DMS 273 treated with DMSO at 0.1 percent for 48 hours (cell line): ENCODE measurements at places on chromosomes 11 and 22.

DNA sequence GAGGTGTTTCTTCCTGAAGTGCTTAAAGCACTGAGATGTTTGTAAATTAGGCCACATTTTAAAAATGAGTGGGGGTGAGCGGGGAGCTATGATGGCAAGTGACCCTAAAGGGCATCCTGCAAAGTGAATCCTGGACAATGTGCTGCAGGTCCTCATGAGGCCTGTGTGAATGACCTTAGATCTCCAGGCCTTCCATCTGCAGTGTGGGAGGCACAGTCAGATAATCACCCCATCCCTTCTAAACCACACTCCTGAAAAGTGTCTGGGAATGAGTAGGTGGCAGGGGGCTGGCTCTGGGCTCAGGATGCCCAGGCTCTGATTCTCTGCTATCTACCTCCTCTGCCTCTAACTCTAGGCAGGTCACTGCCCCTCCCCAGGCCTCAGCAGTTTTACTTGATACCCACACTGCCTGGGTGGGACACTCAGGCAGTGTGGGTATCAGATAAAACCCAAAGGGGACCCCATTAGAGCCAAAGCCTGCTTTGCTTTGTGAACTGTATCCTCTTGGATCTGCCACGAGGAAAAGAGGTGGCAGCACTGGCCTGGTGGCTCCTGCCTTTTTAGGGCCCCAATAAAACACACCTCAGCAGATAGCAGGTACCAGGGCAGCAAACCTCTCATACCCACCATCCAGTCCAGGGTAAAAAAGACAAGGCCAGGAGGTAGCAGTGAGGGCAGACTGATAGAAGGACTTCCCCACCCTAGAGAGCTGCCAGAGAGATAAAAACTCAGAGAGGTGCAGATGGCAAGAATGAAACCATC lies 10.5 kb downstream of the STARD10 start:
- no peak for DNase-seq

GRCh38 chr11:29024386-29024785 lies 916.2 kb downstream of the METTL15 start:
- DNase-seq, result no peak

- DNase-seq, result no peak
Measured at GRCh38 chr11:132650969-132651720, 881.2 kb downstream of the OPCML start.

- DNase-seq, result no peak
Measured at GRCh38 chr22:37996079-37996478, 11.7 kb upstream of the SOX10 start.

DNA sequence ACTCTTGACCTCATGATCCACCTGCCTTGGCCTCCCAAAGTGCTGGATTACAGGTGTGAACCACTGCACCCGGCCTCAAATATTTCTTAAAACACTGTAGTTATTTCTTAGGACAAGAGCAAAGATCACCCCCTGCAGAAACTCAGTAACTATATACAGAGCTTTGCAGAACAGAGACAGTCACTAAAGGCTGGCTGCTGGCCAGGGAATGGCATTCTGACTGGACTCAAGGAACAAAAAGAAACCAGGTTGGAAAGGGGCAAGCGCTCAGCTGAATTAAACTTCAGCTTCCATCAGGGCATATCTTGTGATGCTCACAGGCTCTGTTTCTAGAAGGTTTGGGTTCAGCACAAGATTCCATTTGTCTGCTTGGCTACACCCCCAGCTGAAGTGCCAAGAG lies 95.8 kb downstream of the ADAMTS15 start:
- no peak for DNase-seq

GRCh38 chr22:20272174-20272573 lies 4.1 kb upstream of the RTN4R start:
- DNase-seq, result no peak

GRCh38 chr11:76397383-76397782 lies 16.3 kb downstream of the GVQW3 start:
- no peak for DNase-seq

- DNase-seq, result no peak
Measured at GRCh38 chr22:48314073-48314472, 1513.6 kb downstream of the BRD1 start.
